ENCODE measurements at places on chromosomes 13 and 19.
A peak's percentile ranks its signal among the peaks of the same experiment; 100 is the strongest.

GRCh38 chr13:25973576-25973975, 78.2 kb downstream of the SHISA2 start:
- DNase-seq: no peak

- no peak for DNase-seq
These were observed 81.4 kb upstream of the GPC6 start for GRCh38 chr13:93145199-93145598.

DNA sequence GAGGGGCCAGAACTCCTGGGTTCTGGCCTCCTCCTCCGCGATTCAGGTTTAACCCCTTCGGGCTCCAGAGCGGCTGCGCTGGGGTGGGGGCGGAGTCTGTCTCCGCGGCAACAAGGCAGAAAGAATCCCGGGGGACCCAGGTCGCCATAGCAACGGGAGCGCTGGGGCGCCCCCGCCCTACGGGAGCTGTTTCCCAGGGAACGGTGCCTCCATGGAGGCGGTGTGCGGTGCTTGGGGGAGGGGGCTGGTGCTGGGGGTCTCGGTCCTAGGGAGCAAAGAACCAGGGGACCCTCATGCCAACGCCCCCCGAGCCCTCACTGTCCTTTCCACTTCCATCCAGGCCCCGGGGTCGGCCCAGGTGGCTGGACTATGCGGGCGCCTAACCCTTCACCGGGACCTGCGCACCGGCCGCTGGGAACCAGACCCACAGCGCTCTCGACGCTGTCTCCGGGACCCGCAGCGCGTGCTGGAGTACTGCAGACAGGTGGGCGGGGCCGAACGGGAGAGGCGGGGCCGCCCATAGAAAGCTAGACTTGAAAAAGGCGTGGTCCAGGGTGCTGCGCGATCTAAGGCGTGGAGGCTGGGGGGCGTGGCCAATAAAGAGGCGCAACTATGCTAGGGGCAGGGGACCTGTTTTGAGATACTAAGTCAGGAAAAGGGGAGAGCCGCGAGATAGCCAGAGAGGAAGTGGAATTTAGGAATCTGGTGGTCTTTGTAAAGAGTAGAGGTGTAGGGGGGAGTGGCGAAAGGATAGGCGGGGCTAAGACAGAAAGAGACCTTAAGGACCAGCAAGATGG, 1.2 kb downstream of the APLP1 start:
- peak; percentile 87 for DNase-seq

- DNase-seq: no peak
These were observed 26.9 kb downstream of the SIPA1L3 start for GRCh38 chr19:37933937-37934358.

- no peak for DNase-seq
These were observed 59.8 kb downstream of the RUBCNL start for GRCh38 chr13:46327246-46327645.

- DNase-seq: no peak
These were observed 273.0 kb downstream of the SHISA2 start for GRCh38 chr13:25778808-25779305.

GRCh38 chr13:76552041-76552772, 334.0 kb downstream of the KCTD12 start:
- DNase-seq: no peak

GRCh38 chr19:23406721-23407120, 11.4 kb upstream of the ZNF91 start:
- DNase-seq: no peak

- no peak for DNase-seq
These were observed 41.8 kb downstream of the SACS start for GRCh38 chr13:23391752-23392151.

GRCh38 chr13:24605923-24606372, 74.3 kb upstream of the ATP12A start:
- DNase-seq: no peak

DNA sequence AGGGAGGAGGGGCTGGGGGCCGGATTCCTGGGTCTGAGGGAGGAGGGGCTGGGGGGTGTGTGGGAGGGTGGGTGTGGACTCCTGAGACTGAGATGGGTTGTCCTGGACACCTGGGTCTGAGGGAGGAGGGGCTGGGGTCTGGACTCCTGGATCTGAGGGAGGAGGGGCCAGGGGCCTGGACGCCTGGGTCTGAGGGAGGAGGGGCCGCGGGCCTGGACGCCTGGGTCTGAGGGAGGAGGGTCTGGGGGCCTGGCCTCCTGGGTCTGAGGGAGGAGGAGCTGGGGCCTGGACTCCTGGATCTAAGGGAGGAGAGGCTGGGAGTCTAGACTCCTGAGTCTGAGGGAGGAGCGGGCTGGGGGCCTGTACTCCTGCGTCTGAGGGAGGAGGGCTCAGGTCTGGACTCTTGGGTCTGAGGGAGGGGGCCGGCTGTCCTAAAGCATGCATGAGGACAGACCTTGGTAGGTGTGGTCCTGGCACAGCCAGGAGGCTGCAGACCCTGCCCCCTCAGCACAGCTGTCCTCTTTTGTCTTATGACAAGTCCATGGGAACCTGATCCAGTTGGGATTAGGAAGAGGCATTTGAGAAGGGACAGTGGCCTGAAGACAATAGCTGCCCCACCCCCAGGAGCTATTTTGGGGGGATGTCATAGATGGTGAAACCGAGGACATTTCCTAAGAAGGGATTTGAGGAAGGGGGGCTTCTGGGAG, 1.3 kb downstream of the TNNT1 start:
- DNase-seq: no peak

- DNase-seq: no peak
These were observed 9.4 kb downstream of the USHBP1 start for GRCh38 chr19:17255150-17255621.

DNA sequence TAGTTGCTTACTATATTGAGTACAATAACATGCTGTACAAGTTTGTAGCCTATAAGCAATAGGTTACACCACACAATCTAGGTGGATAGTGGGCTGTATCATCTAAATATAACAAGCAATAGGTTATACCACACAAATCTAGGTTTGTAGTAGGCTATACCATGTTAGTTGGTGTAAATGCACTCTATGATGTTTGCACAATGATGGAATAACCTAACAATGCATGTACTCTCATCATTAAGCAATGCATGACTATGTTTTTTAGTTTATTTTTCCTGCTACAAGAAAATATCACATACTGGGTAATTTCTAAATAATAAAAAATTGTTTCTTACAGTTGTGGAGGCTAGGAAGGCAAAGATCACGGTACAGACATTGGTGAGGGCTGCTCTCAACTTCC, 262.5 kb downstream of the SLITRK6 start:
- DNase-seq: no peak

DNA sequence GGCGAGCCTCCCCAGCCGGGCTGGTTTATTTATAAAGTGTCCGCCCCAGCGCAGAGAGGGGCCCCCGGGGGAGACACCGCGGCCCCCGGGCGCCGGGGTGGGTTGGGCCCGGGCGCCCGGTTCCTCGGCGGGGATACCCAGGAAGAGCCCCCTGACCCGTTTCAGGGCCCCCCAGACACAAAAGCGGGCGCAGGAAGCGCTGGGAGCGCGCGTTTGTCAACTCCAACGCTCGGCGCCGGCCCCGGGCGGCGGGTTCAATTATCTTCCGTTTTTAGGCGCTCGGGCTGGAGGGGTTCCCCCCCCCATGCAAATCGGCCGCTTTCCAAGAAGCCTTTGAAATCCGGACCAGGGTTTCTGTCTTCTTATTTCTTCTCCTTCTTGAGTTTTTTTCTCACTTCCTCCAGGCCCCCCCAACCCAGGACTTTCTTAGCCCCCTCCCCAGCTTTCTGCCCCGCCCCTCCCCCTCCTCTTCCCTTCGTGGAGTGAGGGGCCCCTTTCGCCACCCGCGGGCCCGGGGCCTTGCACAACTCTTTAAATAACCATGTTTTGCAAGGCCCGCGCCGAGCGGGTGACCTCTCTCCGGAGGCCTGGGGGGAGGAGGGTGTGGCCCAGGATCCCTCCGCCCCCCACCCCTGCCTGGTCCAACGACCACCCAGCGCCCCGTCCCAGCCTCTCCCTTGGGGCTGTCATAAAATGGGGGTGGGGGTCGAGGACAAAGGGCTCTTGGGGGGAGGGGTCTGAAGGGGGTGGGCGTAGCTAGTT, 935 bp downstream of the ARID3A start:
- peak; percentile 52 for DNase-seq

- DNase-seq: no peak
These were observed 34.5 kb upstream of the ATP1A3 start for GRCh38 chr19:42028304-42029216.

DNA sequence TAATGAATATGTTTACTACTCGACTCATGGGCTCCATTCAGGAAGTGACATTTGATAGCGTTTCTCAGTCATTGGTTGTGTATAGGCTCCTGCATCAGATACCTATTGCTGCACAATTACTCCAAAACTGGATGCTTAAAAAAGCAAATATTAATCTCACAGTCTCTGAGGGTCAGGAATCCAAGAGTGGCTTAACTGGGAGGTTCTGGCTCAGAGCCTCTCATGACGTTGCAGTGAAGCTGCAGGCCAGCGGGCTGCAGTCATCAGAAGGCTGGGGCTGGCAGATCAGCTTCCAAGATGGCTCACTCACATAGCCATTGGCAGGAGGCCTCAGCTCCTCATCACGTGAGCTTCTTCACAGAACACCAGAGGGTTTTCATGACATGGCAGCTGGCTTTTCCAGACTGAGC, 525.1 kb upstream of the NBEA start:
- DNase-seq: no peak

GRCh38 chr19:31575846-31576335, 226.7 kb upstream of the TSHZ3 start:
- DNase-seq: no peak

DNA sequence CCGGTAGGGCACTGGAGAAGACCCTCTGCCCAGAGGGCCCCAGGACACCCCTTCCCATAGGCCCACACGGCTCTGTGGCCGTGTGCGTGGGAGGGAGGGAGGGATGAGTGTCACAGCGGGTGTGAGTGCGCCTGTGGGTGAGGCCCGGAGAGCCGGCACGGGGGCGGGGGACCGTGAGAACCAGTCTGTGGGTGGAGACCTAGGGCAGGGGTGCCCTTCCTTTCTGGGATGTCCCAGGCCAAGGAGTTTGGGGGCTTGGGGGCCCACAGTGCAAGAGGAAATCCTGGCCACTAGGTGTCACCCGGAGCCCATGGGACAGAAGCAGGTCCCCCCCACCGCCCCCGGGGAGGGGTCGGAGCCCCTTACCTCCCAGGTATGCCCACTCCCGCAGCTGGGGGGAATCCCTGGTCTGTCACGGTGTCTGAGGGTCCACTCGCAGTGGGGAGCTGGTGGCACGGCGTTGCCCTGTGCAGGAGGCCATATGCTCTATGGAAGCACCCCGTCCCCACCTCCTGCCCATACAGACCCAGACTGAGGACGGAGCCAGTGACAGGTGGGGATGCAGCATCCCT, 16.0 kb upstream of the SLC7A10 start:
- DNase-seq: peak; percentile 64
